Esophagus muscularis mucosa (tissue), 4 donors: ENCODE measurements at places on chromosomes 16 and 17.
A peak's percentile ranks its signal among the peaks of the same experiment; 100 is the strongest.

DNA sequence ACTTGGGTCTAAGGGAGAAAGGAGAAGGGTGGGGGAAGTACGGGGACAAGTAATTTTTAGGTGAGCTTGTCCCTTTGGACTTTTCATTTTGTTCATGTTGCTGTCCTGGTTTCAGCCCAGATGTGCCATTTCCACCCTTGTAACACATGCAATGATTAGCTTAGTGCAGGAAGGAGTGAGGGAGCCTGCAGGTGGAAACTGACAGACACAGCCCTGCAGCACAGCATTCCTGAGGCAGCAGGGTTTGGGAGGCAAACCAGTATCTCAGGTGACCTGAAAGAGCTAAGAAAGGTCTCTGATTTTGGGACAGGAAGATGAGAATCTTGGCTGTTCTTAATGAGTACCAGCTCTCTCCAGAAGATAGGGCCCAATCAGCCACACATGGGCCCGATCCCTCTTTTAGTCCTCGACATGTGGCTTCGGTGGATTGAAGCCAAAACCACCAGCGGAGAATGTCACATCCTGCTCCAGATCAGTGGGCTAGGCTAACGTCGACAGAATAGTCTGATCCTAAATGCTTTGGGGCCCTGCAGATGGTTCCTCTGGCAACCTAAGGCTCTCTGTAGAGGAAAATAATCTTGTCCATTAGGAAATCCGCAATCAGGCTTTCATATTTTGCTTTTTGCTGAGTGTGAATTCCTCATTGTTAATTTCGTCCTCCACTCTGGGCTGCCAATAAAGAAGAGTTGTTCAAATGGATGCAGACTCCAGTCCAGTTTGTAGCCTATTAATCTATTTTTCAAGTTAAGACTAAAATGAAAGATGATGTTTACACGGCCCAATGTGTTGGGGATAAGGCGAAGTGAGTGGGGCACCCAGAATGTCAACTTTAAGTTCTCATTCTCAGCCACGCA lies 3.8 kb upstream of the RNF157 start:
- DNase-seq: no peak

- no peak for DNase-seq
Observed at GRCh38 chr17:67902511-67903231, 77.4 kb downstream of the BPTF start.

DNA sequence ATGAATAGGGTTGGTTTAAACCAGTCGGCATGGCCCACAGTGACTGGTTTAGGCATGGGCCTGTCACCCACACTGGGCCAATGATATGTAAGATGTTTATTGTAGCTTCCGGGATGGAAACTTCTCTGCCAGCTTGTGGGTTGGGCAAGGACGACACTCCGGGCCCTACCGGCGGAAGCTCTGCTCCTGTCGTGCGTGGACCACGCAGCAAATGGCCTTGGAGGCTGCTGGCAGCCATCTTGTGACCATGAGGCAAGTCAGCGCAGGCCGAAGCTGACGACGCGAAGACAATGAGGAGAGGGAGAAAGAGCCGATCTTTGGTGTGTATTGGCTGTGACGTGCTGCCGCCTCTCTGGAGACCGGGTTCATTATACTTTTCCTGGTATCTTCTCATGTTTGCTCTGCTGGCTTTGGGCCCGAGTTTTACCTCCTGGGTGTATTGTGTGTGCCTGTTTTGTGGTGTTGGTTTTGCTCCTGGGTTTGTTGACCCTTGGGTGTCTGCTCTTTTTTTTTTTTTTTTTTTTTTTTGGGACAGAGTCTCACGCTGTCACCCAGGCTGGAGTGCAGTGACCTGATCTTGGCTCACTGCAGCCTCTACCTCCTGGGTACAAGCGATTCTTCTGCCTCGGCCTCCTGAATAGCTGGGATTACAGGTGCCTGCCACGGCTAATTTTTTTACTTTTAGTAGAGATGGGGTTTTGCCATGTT lies 15.4 kb downstream of the SLC25A10 start:
- no peak for DNase-seq

DNA sequence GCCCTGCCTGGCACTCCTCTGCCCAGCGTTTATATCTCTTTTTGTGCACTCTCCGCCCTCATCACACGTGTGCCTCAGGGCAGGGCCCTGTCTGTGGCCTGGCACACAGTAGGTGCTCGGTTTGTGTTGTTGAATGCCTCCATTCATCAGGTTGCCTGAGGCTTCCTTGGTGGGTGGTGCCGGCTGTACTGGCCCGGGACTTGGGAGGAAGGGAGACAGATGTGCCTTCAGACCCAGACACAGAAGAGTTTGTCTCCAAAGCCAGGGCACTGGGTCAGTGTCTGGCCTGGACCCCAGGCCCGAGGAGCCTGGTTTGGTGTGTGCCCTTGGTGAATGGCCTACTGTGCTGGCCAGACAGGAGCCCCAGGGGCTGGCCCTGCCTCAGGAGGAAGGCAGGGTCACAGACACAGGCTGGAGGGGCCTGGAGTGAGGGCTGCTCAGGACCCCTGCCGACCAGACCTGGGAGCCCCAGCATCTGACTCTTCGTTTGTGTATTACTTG lies 71.6 kb downstream of the RAI1 start:
- no peak for DNase-seq

- no peak for DNase-seq
Observed at GRCh38 chr17:57835333-57835900, 14.4 kb downstream of the MRPS23 start.

DNA sequence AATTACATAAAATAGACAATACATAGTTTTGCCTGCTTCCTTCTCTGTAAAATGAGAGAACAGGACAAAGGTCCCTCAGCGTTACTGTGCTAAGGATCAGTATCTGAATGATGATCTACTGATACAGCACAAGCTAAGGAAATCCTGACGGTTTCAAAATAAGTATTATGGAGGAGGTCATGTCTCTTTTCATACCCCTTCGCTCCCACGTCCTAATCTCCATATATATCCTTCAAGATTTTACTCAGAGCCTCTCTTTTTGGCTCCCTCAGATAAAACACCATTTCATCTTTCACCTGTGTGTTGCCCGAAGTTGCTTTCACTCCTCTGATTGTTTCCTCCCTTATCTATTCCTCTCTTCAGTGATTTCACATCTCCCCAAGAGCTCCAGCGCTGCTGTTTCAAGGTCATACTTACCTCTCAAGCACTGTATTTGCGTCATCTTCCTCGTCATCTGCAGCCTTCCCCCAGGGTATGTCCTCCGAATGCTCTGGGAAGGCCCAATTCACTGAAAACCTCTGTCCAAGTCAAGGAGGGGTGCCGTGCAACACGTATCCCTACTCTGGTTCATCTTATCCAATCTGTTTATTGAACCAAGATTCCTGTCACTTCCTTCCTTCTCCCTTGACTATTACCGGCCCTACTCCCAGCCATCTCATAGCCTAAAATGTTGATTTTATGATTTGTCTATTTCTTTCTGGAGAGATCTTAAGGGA lies 1.2 kb upstream of the BLTP2 start:
- no peak for DNase-seq

GRCh38 chr16:27973678-27974077 lies 89.8 kb downstream of the GSG1L start:
- no peak for DNase-seq

- DNase-seq: no peak
Observed at GRCh38 chr17:21025451-21025850, 17.4 kb downstream of the USP22 start.

- DNase-seq: no peak
Observed at GRCh38 chr16:67372664-67373063, 20.6 kb downstream of the TPPP3 start.

- DNase-seq: no peak
Observed at GRCh38 chr17:968812-969730, 10.5 kb downstream of the NXN start.

DNA sequence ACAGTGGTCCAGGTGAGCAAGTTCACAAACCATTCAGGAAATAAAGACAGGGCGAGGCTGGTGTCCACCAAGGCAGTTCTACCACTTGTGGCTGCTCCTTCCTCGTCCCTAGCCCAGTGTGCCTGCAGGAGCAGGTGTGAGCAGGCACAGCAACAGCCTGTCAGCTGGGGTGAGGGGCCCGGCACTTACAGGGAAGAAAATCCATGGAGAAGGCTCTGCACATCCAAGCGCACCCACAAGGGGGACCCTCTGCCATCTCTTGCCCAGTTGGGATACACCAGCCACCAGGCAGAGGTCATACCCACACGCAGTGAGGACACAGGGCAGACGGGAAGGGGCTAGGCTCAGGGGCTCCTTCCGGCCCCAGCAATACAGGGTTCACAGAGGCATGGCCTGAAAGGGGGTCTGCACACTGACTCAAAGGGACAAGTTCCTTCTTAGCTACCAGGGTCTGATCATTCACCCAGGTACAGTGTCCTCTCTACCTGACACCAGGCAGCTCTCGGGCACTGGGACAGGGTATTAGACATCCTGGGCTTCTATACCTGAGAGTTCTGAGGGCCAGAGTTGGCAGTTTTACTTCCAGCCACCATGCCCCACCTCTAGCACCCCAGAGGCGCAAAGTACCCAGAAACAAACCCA lies 27.0 kb downstream of the CDIP1 start:
- no peak for DNase-seq

DNA sequence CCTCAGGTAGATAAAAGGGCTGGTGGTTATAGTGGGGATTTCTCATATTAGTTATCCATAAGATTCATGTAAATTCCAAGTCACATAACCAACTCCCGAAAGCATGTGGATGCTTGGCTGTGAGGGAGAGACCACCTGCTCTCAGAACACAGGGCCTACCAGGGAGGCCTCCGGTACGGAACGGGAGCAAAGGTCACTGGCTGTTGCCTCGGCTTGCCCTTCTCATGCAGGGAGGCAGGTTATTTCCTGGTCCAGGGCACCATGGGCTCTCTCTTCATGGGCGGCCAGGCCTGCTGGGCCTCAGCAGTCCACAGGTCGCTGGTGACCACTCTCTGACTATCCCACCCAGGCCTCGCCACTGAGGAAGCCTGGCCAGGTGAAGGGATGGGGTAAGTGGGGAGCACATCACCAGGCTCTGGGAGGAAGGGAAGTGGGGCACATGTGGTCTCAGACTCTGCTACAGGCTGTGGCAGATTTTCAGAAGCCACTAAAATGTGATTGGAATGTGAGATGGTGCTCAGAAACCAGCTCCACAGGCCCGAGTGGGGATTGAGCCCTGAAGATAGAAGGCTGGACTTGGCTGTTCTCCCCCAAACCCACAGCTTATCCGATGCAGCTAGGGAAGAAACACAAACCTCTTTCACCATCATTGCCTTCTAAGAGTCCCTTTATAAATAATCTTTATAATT lies 45.4 kb downstream of the HNF1B start:
- DNase-seq: no peak

DNA sequence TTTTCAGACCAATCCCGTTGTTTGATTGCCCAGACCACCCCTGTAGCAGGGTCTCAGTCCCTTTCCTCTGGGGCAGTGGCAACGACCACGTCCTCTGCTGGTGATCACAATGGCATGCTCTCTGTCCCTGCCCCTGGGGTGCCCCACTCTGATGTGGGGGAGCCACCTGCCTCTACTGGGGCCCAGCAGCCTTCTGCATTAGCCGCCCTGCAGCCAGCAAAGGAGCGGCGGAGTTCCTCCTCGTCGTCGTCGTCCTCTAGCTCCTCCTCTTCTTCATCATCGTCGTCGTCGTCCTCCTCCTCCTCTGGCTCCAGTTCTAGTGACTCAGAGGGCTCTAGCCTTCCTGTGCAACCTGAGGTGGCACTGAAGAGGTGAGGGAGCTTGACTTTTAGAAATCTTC lies 9.2 kb downstream of the ELOB start:
- no peak for DNase-seq

DNA sequence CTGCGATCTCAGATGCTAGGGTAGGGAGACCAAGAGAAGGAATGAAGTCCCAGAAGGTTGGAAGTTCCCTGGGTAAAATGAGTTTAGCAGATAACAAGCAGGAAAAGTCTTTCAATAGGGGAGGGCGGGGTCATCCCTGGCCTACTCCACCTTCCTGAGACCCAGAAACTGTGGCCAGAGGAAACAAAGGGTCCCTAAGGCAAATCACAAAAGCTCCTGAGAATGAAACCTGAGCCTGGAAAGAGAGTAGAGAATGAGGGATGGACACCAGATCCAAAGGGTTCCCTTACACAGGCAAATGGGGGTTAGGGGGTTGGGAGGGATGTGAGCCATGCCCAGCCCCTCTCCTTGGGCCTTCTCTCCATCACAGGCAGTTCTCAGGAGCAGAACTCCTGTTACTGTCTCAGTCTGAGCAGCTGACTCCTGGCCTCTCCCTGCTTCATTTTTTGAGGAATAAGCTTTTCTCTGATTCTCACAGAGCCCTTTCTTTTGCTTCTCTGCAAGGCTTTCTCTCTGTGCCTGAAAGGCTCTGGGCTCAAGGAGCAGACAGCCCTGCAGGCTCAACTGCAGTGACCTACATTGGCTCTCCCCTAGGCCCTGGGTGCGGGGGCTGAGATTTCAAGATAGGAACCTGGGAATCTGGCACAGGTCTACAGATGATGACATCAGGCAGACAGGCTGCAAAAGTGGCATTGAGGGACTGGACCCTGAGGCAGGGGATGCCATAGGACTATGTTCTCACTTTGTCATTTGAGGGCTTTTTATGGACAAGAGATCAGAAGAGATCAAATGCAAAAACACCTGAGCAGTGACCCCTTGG lies 9.8 kb upstream of the NR1D1 start:
- no peak for DNase-seq

GRCh38 chr17:57486882-57487301 lies 230.6 kb downstream of the MSI2 start:
- DNase-seq: no peak

DNA sequence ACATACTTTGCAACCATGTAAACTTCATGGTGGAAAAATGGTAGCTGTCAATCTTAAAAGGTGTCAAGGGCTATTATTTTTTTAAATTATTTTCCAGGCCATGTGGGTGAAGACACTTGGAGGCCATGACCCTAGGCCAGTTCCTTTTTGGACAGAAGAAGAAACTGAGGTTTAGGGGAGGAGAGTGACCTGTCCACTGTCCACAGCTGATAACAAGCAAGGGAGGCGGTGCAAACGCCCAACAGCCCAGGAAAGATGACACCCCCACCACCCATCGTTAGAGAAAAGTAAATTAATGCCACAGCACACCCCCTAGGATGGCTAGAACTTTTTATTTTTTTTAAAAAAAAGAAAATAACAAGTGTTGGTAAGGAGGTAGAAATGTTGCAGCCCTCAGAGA lies 19.2 kb downstream of the ENPP7 start:
- DNase-seq: no peak

DNA sequence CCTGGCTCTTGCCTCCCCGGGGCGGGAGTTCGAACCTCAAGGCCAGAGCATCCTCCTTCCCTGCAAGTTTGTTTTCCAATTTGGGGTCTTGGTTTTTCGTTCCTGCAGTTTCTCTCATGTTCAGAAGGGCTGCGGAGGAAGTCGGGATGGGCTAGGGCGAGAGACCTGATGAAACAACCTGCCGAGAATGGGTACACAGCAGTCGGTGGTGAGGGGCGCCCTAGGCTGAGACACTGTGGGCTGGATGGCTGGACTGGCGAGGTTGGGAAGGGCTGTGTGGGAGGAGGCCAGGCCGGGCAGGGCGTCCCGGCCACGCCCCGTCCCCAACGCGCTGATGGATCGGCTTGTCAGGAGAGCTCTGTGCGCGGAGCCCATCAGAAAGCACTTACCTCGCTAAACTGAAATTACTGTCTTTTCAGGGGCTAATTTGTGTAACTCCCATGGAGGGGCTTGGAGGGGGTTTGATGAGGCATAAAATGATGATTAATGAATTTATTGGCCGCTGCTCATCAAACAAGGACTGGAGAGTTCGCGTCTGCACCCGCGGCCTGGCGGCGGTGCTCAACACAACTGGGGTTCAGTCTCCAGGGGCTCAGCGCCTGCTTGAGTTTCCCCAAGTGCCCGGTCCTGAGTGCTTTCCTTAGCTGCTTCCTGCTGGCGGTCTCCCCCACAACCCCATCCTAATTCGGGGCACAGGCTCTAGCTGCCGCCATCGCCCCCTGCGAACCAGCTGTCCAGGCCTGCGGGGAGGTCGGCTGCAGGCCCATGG lies 9.0 kb downstream of the IRX5 start:
- peak; percentile 88 for DNase-seq
